ENCODE measurements at places on chromosomes 16 and 17.

GRCh38 chr17:5396612-5397011 lies 22.9 kb downstream of the NUP88 start:
- no peak for DNase-seq

GRCh38 chr16:49672753-49673152 lies 183.2 kb downstream of the ZNF423 start:
- no peak for DNase-seq

GRCh38 chr17:81566461-81567126 lies 14.4 kb upstream of the FAAP100 start:
- DNase-seq, result peak; percentile 87

DNA sequence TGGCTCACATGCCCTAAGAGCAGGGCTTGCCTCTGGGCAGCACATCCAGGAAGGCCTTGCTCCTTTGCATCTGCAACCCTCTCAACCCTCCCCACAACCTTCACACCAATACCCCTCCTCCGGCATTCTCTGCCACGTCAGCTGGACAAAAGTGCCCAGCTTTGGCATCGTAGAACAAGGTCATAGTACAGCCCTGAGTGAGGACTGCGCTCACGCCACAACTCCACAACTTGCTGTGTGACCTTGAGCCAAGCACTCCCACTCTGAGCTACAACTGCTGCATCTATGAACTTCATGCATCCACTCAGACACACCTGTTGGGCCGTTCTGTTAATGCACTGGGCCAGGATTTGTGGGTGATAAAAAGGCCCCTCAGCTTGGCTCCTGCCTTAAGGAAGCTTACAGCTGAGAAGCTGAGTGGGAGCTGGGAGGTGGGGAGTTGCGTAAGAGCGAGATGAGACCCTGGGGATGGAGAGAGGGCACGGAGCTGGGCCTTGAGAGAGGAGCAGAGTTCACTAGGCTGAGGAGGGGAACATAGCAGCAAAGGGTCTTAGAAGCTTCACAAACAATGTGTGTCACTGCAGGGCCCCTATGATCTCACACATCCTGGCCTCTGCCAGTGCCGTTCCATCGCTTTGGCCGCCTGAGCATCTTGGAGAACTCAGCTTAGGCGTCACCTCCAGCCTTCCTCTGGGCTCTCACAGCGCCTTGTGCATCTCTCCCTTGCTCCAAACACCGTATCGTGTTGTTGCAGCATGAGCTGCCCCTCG lies 8.6 kb upstream of the MRC2 start:
- DNase-seq, result no peak

- no peak for DNase-seq
Measured at GRCh38 chr17:66713533-66714042, 121.3 kb upstream of the CACNG5 start.

- no peak for DNase-seq
Measured at GRCh38 chr17:46963571-46963970, 15.5 kb downstream of the RPRML start.

DNA sequence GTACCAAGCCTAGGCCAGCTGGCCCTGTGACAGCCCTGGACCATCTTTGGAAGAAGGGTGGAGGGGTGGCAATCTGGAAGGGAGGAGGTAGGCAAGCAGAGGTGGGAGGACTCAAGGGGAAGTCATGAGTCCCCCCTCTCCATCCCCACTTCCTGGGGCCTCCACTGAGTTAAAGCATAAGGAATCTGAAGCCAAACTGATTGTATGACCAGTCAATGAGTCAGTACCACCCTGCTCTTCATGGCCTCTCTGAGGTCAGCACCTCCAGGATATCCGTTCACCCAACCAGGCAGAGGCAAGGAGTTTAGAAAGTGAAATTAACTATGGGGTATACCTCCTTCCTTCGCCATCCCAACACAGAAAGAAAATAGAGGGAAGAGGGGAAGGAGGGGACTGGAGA lies 272.7 kb downstream of the SOX9 start:
- peak; percentile 72 for DNase-seq

DNA sequence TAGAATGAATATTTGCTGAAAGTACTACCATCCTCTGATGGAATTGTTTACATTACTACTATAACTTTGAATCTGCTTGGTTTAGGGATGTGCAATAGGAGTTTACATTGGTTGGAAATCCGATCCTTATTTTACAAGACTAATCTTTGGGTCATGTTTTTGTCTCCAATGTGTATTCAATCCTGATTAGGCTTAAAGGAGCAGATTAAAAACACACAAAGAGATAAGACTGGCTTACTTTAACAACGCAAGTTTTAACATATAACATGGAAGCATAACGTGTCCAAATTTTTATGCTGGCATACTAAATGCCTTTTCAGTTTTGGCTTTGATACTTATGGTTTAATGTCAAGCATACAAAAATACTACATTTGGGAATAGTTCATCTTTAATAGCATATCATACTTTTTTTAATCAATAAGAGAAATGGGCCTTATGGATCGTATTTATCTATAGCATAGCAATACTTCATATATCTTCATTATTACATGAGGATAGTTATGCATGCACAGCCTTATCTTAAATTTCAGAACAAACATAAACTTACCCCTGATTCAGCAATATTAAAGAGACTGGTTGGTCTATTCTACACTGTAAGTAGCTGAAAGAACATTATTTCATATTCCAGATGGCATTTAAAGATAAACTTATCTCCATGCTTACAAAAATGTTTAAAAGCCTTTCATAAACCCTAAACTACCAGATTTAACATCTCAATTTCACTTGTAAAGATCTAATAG lies 69.9 kb upstream of the NACA2 start:
- DNase-seq, result no peak

GRCh38 chr17:77281904-77282367 lies 141.2 kb downstream of the SEC14L1 start:
- DNase-seq, result no peak

GRCh38 chr16:48829336-48830310 lies 219.6 kb upstream of the N4BP1 start:
- DNase-seq, result no peak

GRCh38 chr16:83817022-83817421 lies 9.2 kb downstream of the HSBP1 start:
- DNase-seq, result no peak

DNA sequence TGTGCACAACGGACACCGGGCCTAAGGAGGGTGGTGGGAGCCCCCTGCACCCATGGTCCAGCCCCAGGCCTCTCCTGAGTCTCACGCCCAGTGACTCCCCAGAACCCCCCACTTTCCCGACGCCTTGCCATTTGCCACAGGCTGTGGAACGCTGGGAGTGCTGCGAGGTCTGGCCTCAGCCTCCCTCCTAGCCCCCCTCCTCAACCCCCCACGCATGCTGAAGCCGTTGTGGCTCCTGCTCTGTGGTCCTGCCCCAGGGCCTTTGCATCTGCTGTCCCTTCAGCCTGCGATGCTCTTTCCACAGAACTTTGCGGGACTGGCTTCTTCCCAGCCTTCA lies 226.0 kb upstream of the GSE1 start:
- no peak for DNase-seq

GRCh38 chr17:80494547-80494946 lies 18.1 kb upstream of the NPTX1 start:
- no peak for DNase-seq

DNA sequence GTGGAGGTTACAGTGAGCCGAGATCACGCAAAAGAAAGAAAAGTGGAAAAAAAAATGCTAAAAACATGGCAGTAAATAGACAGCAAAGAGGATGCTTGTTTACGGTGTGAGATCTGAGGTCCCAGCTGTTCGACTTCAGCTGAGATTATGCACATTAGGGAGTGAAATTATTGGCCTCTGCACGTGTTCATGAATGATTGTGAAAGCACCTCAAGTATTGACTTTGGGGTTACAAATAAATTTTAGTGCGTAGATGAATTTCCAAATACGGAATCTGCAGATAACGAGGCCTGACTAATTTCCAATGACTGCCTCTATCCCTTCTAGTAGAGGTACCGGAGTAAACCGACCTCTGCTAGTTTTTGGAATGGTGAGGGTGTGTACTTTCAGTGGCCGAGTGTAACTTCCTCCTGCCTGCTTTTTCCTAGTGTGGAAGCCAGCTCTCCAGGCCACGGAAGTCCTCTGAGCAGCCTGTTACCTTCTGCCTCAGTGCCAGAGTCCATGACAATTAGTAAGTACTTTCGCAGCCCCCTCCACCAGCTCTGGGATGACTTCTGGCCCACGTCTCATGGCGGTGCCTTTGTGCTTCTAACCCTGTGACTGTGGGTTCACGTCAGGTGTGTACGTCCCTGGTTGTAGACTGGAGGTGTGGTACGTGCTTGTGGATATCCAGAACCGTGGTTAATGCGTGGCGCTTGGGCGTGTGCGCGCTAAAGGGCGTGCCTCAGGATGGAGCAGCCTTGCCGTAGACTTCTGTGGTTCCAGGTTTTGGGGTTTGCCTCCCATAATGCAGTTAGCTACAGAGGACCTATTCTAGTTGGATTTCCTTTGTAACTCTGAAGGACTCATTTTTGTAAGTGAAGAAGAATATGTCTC lies 102.1 kb downstream of the SNX29 start:
- no peak for DNase-seq

DNA sequence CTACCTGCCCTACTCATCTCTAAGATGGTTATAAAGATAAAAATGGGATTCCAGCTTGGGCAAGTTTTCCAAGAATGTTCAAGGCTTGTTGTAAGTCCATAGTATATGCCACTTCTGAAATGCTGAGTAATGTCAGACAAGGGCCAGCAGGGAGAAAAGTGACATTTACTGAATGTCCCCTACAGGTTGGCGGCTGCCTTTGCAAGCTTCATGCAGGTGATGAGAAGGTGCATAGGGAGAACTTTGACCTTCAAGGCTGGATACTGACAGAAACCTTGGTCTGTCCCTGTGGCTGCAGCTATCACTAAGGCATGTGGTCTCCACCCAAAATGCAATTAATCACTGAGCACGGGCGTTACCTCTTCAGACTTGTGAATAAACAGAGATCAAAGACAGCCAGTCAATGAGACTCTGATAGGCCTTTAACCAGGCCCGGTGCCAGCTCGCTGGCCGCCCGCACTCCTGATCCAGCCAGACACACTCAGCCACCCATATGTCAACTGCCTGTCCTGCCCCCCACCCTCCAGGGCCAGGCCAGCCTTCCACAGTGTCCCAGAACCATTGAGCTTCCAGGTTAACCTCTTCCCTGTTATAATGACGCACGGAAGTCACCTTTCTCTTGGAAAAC lies 26.8 kb upstream of the AXIN2 start:
- no peak for DNase-seq

DNA sequence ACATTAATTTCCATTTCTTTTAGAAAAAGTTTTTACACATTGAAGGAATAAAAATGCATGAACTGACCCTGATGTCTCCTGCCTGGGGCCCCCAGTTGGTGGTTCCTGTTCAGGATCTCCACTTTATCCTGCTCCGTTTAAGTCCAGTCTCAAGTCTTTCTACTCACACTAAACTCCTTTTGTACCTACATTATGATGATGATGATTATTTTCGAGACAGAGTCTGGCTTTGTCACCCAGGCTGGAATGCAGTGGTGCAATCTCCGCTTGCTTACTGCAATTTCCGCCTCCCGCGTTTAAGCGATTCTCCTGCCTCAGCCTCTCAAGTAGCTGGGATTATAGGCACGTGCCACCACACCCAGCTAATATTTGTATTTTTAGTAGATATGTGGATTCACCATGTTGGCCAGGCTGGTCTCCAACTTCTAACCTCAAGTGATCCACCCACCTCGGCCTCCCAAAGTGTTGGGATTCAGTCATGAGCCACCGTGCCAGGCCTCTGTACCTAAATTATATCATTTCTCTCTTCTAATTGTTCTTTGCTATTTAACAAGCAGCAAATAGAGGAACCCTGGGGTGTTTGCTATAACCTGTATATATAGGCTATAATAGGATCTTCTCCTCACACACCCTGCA lies 2.2 kb upstream of the FOXK2 start:
- DNase-seq, result no peak
